Testis (tissue), 5 donors: ENCODE measurements at places on chromosomes 7 and 10. TPM values are rescaled to one million over a fixed set of nuclear protein-coding genes. Genes with fewer than 3 reads are reported as not detected.

TLX1 gene
- 0.44 TPM for polyA plus RNA-seq

RNF133 gene
- polyA plus RNA-seq = 53.6 TPM

C10orf62 gene
- polyA plus RNA-seq = 304 TPM

IKZF1 gene
- polyA plus RNA-seq = 4.2 TPM

CYP2C19 gene
- polyA plus RNA-seq = not detected

NUTM2D gene
- polyA plus RNA-seq = 8.1 TPM

PRXL2A gene
- polyA plus RNA-seq = 106 TPM

TPK1 gene
- polyA plus RNA-seq = 17.2 TPM

UNCX gene
- not detected for polyA plus RNA-seq

CTNNA3 gene
- polyA plus RNA-seq = 17.8 TPM

MYL10 gene
- polyA plus RNA-seq = not detected

MSMB gene
- polyA plus RNA-seq = 11.6 TPM

COL17A1 gene
- polyA plus RNA-seq = 17.1 TPM

GRCh38 chr10:120432209-120432608, 24.8 kb upstream of the PLPP4 start:
- no peak for DNase-seq

- no peak for DNase-seq
These were observed 178.8 kb downstream of the PTPN20 start for GRCh38 chr10:47090042-47090441.

DNA sequence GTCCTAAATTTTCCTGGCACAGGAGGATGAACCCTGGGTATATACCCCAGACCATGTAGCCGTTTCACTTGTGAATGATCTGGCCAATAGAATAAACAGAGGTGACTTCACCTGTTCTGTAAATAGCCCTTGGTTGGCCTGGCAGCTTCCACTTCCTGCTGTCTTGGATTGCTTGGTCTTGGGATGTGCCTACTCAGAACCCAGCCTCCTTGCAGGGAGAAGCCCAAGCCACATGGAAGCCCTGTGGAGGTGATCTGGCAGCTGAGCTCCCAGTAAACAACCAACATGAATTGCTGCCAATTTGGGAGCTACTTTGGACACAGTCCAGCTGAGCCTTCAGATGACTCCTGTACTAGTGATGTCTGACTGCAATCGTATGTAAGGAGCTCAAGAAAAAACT, 4.8 kb upstream of the RAPGEF5 start:
- DNase-seq = peak; percentile 44

DNA sequence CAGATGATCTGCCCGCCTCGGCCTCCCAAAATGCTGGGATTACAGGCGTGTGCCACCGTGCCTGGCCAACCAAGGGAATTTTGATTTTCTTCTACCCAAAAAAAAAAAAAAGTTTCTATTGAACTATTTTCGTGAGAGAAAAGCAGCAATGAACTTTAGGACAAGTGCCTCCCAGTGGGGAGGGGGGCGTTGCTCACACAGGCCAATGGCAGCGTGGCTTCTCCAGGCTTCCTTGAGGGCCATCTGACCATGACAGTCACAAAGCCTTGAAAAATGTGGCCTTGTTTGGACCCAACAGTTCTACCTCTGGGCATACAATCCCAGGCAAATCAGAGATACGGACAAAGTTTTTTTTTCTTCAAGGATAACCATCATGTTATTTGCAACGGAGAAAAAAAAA, 56.0 kb downstream of the TNRC18 start:
- DNase-seq = peak; percentile 42

GRCh38 chr7:151438864-151439601, 908 bp downstream of the CRYGN start:
- DNase-seq = no peak

- DNase-seq = no peak
These were observed 33.1 kb downstream of the STAMBPL1 start for GRCh38 chr10:88913127-88913526.

GRCh38 chr10:95814011-95814727, 58.2 kb downstream of the ENTPD1 start:
- peak; percentile 26 for DNase-seq

- DNase-seq = peak; percentile 50
These were observed 116.3 kb upstream of the BTBD16 start for GRCh38 chr10:122154545-122155366.

DNA sequence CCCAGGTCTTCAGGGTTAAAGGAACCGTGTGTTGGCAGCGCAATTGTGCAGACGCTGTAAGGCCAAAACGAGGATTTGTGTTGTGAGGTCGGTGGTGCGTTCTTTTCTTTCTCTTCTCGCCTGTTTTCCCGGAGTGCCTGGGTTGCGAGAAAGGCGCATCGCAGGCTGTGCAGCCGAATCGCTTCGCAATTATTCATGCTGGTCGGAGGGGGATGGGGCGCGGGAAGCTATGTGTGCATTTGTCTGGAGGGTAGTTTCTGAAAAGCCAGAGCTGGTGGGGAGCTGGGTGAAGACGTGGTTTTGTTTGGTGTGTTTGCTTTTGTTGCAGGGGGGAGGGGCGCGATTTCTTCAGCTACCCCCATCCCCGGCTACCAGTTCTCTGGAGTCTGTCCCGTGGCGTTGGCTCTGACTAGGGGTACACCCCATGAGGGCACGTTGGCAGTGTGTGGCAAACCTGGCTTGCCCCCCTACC, 2.1 kb downstream of the MXI1 start:
- DNase-seq = peak; percentile 65

DNA sequence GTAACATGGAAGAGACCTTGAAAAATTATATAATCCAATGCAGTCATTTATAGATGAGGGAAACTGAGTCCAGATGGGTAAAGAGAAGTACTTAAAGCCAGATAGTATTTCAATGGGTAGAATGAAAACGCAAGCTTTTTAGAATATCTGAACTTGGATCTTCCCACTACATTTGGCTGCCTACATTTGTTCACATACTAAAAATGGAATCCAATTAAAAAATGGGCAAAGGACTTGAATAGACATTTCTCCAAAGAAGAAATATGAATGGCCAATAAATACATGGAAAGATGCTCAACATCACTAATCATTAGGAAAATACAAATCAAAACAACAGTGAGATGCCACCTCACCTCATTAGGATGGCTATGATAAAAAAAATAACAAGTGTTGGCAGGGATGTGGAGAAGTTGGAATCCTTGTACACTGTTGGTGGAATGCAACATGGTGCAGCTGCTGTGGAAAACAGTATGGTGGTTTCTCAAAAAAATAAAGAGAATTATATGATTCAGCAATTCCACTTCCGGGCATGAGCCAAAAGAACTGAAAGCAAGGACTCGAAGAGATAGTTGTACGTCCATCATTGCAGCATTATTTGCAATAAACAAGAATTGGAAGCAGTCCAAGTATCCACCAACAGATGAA, 188.0 kb downstream of the FRMD4A start:
- no peak for DNase-seq

DNA sequence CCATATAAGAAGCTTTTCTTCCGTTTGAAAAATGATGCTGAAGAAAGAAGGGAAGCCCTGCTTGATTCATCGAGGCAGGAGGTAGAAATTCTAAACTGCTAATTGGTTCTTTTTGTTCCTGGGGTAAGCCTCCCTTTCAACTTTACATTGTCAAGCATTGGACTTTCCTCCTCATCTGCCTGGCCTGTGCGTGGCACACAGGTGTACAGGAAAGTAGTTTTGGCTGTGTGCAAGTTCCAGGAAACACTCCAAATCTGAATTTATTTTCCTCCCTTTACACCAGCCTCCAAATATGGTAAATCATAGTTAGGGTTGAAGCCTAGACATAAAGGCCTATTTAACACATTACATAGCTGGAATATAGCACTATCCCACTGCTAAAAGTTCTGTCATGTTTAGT, 18.2 kb upstream of the RELN start:
- no peak for DNase-seq

GRCh38 chr7:43004082-43004481, 71.9 kb downstream of the MRPL32 start:
- no peak for DNase-seq

GRCh38 chr7:83289419-83289993, 126.8 kb upstream of the PCLO start:
- DNase-seq = no peak

GRCh38 chr10:10891124-10892082, 126.3 kb upstream of the CELF2 start:
- DNase-seq = no peak

GRCh38 chr10:16606923-16607322, 85.2 kb upstream of the C1QL3 start:
- DNase-seq = no peak

DNA sequence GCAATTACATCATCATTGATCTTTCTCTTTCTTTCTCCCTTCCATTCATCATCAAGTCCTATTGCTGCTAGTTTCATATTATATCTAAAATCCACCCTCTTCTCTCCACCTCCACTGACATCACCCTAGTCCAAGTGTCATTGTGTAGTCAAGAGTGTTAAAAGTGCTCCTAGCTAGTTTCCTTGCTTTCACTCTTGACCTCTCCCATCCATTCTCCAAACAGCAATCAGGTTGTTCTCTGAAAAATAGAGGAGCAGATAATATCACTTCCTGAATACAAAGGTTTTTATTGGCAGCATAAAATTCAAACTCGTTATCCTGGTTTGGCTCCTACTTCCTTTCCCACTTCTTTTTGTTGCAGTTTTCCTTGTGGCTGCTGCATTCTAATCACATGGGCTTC, 61.6 kb upstream of the PHF14 start:
- DNase-seq = no peak

GRCh38 chr10:77011874-77012811, 625.5 kb downstream of the KCNMA1 start:
- no peak for DNase-seq

DNA sequence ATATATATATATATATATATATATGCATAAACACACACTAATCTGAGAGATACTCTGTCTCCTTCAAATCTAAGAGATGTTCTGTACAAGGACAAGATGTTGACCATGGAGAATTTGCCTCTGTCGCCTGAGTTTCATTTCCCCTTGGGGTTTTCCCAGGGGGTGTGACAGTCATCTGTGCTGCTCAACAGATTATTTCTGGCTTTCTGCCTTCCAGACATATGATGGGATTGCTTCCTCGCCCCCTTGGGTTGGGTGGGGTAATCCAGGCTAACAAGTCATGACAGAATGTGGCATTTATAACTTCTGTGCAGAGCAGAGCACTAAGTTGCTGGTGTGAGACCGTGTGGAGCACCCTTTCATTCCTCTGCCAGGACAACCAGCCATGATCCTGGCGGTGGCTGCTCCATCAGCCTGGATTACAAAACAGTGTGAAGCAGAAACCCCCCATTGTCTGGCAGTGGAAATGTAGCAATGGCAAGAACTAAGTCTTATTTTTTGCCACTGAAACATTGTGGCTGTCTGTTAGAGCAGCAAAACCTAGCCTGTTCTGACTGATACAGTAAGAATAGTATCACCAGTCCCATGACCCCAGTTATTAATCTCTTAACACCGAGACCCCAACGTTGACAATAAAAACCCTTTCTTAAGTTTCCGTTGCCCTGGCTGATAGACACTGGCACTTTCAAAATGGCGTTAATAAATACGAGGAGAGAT, 13.7 kb upstream of the USP6NL start:
- no peak for DNase-seq

GRCh38 chr10:124345521-124345920, 73.2 kb downstream of the OAT start:
- no peak for DNase-seq

GRCh38 chr7:123748171-123748733, 551 bp downstream of the WASL start:
- no peak for DNase-seq

- DNase-seq = no peak
These were observed 2.0 kb upstream of the ASB13 start for GRCh38 chr10:5668429-5668828.

GRCh38 chr7:107966711-107967110, 36.2 kb downstream of the LAMB1 start:
- DNase-seq = no peak

DNA sequence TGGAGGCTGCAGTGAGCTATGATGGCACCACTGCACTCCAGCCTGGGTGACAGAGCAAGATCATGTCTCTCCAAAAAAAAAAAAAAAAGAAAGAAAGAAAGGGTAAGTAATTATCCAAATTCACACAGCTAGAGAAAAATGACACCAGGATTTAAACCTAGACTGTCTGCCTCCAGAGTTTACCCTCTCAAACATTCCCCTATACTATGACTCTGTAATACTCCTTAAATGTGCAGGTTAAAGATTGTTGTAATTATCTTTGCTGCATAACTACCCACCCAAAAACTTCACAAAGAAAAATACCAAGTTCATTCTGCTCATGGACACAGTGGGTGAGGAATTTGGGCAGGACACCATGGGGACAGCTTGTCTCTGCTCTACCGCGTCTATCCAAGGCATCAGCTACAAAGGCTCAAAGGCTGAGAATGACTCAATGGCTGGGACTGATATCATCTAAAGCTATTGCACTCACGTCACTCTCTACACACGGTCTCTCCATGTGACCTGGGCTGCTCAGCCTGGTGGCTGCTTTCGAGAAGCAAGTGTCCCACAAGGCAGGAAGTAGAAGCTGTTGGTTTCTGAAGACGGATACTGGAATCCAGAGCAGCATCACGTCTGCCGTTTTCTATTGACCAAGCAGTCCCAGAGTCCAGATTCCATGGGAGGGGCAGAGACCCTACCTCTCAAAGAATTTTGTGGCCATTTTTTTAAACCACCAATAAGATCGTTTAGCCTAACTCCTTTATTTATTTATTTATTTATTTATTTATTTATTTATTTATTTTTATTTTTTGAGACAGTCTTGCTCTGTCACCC, 185.7 kb upstream of the AUTS2 start:
- DNase-seq = peak; percentile 28

DNA sequence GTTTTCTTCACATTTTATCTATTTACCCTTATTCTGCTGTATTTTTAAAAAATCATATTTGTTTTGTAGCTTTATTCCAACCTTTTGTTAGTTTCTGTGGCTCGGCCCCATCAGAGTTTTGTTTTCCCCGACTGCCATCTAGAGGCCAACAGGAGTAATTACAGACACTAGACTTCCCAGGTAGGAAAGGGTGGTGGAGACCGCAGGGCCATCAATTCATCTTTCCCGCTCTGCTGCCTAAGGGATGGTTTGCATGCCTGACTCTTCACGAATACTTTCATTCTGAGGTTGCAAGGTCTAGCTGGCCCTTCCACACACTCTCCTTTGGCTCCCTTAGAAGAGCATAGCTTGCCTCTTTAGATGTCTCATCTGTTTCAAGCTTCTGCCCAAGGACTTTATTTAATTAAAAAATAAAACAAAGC, 38.3 kb downstream of the LYZL2 start:
- peak; percentile 43 for DNase-seq

DNA sequence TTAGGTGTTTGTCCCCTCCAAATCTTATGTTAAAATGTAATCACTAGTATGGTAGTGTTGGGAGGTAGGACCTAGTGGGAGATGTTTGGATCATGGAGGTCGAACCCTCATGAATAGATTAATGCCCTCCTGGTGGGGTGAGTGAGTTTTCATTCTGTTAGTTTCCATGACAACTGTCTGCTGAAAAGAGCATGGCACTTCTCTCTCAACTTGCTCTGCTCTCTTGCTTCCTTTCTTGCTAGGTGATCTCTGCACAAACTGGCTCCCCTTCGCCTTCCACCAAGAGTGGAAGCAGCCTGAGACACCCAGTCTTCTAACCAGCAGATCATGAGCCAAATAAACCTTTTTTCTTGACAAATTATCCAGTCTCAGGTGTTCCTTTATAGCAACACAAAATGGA, 853.9 kb downstream of the SORCS1 start:
- no peak for DNase-seq
